ENCODE measurements at places on chromosomes 12 and 14.

- DNase-seq = no peak
These were observed 120.5 kb downstream of the KCNMB4 start for GRCh38 chr12:70486588-70486987.

GRCh38 chr12:21379218-21379617 lies 6.5 kb downstream of the IAPP start:
- no peak for DNase-seq

- DNase-seq = no peak
These were observed 851 bp downstream of the YLPM1 start for GRCh38 chr14:74763803-74764531.

- DNase-seq = peak; percentile 80
These were observed 16.0 kb upstream of the RNASE10 start for GRCh38 chr14:20489093-20489994.

DNA sequence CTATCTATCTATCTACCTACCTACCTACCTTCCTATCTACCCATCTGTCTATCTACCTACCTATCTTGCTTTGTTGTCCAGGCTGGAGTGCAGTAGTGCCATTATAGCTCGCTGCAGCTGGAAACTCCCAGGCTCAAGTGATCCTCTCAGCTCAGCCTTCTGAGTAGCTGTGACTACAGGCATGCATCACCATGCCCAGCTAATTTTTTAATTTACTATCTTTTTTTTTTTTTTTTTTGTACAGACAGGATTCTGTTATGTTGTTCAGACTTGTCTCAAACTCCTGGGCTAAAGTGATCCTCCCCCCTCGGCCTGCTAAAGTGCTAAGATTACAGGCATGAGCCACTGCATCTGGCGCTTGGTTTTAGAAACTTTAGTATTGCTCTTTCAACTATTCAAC lies 762.4 kb downstream of the SLC6A15 start:
- DNase-seq = no peak

- DNase-seq = no peak
These were observed 2.8 kb downstream of the PCBP2 start for GRCh38 chr12:53454707-53455106.

GRCh38 chr14:38989922-38990546 lies 113.0 kb downstream of the SEC23A start:
- DNase-seq = peak; percentile 63

DNA sequence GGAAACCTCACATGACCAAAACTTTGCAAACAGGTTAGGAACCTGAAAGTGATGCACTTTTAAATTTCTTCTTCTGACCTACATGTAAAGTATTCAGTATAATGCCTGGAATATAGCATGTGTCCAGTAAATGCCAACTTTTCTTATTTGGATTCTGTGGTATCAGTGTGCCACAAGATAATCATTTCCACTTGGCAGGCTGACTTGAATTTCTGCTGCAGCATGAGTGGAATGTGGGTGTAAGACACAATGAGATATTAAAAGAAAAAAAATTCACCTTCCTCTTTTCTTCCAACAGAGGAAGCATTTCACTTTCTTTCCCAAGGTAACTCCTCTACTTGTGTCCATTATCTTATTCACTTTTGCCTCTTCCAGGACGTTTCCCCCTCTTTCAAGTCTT lies 141.9 kb upstream of the PRKD1 start:
- DNase-seq = no peak

DNA sequence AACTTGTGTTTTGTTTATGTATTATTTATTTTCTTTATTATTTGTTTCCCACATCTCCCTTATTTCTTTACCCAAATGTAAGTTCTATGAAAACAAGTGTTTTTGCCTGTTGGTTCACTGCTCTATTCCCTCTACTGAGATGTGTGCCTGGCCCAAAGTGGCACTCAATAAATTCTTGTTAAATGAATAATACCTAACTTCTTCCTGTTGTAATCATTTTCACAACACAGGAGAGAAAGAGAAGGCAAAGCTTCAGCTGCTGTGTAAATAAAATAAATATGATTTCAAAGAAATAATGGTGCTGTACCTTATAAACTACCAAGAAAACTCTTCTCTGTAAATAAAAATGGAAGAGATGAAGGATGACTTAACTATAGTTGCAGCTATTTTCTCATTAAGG lies 116.2 kb downstream of the TRHDE start:
- DNase-seq = no peak

GRCh38 chr12:109738878-109739665 lies 25.4 kb downstream of the FAM222A start:
- no peak for DNase-seq

GRCh38 chr12:128468926-128469325 lies 202.0 kb downstream of the TMEM132C start:
- DNase-seq = no peak

GRCh38 chr12:56836317-56836716 lies 73.2 kb downstream of the HSD17B6 start:
- no peak for DNase-seq

DNA sequence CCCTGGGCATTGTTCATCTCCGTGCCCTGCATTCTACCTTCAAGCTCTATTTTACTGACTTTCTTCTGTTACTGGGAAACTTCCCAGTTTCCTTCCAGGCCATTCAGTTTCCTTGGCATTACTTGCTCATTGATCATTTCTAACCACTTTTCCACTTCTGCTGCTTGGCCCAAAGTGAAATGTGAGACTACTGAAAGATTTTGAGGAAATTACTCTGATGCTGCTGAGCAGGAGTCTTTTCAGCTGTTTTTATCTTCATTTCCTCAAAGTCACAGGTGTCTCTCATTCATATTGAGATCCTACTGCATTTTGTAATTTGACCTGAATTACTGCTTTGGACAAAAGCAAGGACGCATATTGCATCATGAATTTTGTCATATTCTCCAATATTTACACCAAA lies 26.4 kb upstream of the DBX2 start:
- no peak for DNase-seq

- DNase-seq = peak; percentile 29
These were observed 53.8 kb downstream of the TESC start for GRCh38 chr12:117045160-117046010.

DNA sequence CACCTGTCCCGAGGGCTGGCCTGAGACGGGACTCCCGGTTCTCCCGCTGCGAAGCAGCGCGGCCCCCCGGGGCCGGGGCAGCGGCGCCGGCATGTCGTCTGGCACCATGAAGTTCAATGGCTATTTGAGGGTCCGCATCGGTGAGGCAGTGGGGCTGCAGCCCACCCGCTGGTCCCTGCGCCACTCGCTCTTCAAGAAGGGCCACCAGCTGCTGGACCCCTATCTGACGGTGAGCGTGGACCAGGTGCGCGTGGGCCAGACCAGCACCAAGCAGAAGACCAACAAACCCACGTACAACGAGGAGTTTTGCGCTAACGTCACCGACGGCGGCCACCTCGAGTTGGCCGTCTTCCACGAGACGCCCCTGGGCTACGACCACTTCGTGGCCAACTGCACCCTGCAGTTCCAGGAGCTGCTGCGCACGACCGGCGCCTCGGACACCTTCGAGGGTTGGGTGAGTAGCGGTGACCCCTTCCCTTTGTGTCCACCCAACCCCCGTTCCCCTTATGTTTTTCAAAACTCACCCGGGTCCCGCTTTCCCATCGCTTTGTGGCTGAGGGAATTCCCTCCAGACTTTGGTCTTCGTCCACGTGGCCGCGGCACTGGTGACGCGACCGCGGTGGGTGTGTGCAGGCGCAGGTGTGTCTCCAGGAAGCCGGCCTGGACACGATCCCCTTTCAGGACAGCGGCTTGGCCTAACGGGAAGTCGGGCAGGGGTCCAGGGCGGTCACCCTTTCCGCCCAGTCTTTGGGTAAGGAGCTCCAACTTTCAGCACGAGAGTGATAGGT lies 826 bp downstream of the PRKCH start:
- no peak for DNase-seq

DNA sequence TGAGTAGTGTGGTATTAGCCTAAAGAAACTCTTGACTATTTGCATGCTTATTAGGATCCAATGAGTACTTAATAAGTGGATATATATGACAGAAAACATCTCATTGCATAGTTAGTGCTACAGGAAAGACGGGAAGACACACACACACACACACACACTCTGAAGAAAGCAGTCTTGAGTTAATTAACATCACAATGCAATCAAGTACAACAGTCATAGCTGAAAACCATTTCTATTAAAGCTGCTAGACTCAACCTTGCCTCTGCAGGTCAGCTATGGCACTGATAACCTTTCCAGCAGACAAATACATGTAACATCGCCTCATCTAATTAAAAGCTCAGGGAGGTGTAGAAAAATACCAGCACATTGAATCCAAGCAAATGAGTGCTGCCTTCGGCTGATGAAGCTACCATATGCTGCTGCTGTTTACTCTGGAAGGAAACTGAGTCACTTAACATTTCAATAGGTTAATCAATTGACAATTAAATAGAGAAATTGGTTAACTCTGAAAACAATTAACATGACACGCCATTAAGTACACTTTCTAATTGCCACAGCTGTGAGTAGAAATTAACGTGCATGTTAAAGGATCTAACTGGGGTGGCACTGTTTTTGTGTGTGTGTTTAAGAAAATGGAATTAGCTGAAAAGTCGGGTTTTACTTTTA lies 93.2 kb upstream of the OTX2 start:
- no peak for DNase-seq

GRCh38 chr14:102746634-102747438 lies 30.4 kb upstream of the TRAF3 start:
- no peak for DNase-seq

GRCh38 chr12:78863482-78864402 lies 832 bp upstream of the SYT1 start:
- DNase-seq = no peak

GRCh38 chr14:63986789-63987533 lies 134.2 kb downstream of the SYNE2 start:
- peak; percentile 9 for DNase-seq

- peak; percentile 42 for DNase-seq
These were observed 27.4 kb upstream of the GUCY2C start for GRCh38 chr12:14723763-14724162.

GRCh38 chr12:563787-564298 lies 99.4 kb downstream of the NINJ2 start:
- DNase-seq = peak; percentile 9

GRCh38 chr14:33839193-33840076 lies 111.4 kb downstream of the EGLN3 start:
- DNase-seq = peak; percentile 2

GRCh38 chr12:47970843-47971242 lies 7.4 kb downstream of the TMEM106C start:
- DNase-seq = no peak

DNA sequence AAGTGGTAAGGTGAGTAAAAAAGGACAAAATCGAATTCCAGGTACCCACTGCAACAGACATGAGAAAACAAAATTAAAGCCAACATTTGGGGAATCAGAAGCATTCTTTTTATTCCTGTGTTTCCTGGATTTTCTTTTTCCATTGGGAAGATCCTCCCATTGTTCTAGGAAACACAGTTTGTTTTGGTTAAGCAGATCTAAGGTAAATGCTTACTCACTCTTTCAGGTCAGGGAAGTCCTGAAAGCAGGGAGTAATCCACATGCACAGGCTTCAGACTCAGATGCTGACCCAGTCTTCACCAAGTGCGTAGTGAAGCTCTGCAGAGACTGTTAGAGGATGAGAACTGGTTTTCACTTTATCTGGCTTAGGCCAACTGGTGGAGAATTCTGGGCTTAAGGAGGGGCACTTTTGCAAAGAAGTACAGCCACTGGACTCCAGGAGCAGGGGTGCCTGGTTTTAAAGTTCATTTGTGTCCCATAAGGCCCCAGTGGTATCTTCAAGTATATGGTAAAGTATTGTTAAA lies 57.7 kb downstream of the RPAP3 start:
- DNase-seq = no peak

DNA sequence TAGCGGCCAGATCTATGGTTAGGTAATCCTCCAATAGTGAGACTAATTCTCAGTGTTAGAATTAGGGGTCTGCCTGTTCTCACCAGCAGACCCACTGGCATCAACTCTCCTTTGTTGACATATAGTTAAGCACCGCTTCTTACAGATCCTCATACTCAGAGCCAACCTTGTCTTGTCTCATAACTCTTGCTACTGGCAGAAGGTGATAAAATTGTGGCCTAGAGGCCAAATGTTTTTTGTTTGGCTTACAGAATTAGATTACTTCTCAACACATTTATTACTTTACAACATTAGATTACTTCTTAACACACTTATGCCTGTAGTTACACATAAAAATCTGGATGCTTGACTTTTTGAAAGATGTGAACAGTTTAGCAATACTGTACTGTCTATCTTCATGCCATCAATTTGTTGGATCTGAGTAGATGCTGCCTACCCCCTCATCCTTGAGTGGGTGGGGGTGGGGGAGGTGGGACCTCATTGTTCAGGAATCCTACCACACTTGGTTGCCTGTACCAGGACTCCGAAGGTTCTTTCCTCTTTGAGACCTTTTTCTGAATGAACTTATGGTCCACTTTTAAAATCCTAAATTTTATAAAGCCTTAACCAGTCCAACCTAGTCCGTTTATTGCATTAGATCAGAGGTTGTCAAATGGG lies 7.0 kb downstream of the MTHFD1 start:
- DNase-seq = no peak

DNA sequence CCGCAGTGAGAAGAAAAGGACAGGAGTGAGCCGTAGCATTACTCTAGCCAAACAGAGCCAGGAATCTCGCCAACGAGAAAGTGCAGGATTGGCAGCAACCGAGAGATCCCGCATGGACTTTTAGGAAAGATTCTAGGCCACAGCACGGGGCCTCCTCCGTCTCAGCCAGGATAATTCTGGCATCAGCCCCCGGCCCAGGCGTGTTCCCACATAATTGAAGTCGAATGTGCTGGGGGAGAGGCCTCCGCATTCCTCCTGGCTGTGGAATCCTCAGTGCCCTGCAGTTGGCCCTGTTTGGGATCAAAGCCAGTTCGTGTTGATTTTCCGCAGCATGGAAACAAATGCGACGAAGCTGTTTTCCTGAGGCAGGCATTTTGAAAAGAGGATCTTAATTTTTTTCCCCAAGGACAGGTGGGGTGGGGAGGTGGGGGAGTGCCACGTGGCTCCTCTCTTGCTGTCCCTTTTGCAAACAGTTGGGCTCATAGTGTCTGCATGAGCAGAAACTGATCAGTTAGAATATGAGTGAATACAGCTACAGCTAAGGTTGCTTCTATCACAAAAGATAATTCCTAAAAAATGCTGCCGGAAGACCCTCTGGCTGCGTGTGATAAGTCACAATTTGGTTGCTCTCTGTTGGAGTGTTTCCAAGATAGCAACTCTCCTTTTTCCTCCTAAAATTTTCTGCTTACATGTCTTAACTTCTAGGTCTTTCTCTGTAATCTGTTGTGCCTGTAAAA lies 37.3 kb upstream of the ATXN2 start:
- DNase-seq = no peak

GRCh38 chr14:82626156-82627066 lies 1092.8 kb upstream of the SEL1L start:
- DNase-seq = no peak

DNA sequence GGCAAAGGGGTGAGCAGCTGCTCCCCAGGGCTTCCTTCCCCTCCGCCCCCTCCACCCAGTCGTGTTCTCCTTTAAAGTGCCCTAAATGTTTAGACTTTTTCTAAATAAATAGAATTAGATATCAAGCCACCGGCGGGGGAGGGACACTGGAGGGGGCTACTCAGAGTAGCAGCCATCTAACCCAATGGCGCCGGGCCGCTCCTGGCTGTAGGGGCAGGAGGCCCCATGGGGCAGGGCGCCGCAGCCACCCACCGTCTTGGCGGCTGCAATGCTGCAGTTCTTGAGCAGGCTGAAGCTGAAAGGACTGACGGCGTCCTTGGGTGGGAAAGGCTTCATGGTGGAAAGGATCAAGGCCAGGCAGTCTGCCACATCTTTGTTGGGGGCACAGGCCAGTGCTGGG lies 13.1 kb downstream of the SLC39A5 start:
- DNase-seq = no peak

Data from MV-4-11 (cell line).